ENCODE measurements at places on chromosomes 1 and 21.

- no peak for DNase-seq
Measured at GRCh38 chr1:59502009-59502691, 205.3 kb downstream of the FGGY start.

DNA sequence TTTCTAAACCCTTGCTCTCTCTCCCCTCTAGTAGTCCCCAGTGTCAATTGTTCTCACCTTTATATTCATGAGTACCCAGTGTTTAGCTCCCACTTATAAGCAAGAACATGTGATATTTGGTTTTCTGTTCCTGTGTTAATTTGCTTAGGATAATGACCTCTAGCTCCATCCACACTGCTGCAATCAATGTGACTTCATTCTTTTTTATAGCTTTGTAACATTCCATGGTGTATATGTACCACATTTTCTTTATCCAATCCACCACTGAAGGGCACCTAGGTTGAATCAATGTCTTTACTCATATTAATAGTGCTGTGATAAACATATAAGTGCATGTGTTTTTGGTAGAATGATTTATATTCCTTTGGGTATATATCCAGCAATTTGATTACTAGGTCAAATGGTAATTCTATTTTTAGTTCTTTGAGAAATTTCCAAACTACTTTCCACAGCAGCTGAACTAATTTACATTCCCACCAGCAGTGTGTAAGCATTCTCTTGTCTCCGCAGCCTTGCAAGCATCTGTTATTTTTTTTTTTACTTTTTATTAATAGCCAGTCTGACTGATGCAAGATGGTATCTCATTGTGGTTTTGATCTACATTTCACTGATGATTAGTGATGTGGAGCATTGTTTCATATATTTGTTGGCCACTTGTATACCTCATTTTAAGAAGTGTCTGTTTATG is 277.8 kb downstream of the LTN1 start:
- no peak for DNase-seq

GRCh38 chr1:24642481-24643362 is at the start of gene SRRM1:
SRRM1 (plus strand) TSS chr1:24643302; CDS start chr1:24643327, 25 bp downstream.
- peak; percentile 99 for DNase-seq

GRCh38 chr21:44444286-44444931 is 10.9 kb upstream of the LRRC3 start:
- DNase-seq: no peak

- no peak for DNase-seq
Measured at GRCh38 chr1:10042746-10043145, 10.0 kb downstream of the UBE4B start.

- peak; percentile 61 for DNase-seq
Measured at GRCh38 chr21:21101911-21102310, 103.7 kb downstream of the NCAM2 start.

- no peak for DNase-seq
Measured at GRCh38 chr1:8796812-8797211, 20.6 kb downstream of the RERE start.

DNA sequence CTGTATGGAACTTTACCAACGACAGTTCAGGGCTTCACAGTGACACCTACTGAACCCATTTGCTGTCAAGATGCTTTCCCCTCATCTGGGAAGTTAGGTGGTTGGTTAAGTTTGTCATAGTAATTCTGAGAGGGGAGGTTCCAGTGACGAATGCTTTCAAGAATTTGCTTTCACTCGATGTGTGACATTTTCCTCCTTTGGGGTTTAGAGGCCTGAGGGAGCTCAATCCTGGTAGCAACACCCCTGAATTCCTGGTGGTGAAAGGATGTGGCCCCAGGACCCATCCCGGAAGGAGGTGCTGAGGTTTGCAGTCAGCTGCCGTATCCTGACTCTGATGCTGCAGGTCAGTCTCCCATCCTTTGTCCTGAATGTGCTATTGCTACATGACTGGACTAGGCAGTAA is 2.8 kb downstream of the PIGV start:
- no peak for DNase-seq

DNA sequence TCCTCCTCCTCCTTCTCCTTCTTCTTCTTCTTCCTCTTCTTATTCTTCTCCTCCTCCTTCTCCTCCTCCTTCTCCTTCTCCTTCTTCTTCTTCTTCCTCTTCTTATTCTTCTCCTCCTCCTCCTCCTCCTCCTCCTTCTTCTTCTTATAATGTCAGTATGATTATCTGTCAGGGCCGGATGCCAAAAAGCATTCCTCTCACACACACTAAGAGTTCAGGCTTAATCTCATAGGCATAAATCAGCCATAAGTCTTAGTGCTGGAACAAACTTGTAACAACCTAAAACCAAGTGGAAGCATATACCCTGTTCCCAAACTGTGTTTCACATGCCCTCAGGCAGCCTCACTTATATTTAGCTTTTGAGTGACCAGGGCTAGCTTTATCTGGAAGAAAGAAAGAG is 240.3 kb downstream of the LMX1A start:
- DNase-seq: no peak

DNA sequence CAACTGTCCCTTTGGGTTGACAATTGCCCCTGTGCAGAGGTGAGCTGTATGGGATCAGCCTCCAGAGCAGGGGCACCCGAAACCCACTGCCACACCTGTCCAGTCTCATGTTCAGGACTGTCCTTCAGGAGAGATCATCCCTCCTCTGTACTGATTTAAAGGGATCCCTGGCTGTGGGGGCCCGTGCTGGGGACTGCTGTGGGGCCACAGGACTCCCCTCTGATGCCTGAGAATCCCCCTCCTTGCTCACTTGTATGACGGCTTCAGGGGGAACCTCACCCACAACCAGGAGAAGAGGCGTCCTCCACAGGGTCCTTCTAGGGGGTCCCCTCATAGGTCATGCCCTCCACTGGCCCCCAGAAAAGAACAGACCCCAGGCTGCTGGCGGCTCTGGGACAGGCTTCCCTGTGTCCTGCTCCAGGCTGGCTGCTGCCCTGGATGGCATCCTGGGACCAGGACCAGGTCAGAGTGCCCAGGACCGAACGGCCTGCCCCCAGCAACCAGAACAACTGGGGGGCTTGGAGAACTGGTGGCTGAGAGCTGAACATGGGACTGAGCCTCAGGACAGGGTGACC is 77.5 kb upstream of the ACTRT2 start:
- DNase-seq: no peak

DNA sequence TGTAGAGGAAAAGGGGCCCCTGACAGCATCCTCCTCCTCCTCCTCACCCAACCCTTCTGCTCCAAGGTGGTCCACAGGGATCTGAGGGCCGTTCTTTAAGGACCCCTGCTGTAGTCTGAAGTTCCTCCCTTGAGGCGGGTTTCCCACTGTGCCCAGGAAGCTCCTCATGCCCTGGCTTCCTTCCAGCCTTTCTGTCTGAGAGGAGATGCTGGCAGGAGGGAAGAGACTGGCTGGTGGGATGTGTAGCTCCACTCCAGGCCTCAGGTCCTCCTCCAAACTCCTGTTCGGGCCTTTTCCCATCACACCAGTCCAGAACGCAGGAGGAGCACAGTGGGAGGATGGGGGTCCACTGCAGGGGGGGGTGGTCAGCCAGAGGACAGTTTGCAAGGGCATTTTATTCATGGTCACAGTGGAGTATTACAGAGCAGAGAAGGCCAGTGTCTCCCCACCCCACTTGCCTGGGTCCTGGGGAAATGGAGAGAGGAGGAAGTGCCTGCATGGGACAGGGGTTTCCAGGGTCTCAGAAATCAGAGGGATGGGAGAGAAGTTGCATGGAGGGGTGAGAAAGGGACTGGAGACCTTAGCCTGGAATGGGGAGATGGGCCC is 7.8 kb downstream of the ETV3L start:
- no peak for DNase-seq

DNA sequence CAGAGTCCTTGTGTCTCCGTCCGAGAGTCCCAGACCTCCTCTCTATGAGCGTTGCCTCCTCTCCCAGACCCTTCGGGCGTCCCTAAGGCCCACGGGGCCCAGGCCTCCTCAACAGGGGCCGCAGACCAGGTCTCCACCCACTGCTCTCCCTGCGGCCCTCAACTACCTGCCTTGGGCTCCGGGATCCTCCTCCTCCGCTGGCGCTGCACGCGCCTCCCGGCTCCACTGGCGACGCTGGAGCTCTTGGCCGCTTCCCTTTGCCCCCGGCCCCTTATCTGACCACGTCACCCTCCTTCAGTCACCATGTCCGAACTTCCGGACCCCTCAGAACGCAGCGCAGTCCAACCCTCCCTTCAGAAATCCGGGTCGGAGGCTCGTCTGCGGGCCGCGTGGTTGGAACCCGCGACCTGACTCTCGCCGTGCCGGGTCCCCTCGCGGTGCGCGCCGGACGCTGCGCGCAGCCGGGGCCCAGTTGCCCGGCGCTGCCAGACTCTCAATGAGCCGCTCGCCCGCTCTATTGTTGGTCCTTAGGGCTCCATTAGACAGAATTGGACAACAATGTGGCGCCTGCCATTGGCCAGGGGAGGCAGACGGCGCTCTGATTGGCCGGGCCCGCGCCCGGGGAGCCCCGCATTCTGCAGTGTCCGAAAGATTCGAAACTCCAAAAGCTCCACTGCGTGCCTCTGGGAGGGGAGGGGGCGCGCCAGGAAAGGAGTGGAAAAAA is at the start of gene DMRTA2:
Gene DMRTA2 (minus strand): TSS at position 498 of the 724 bp plus-strand sequence. CDS start 1,907 bp downstream, outside the sequence.
- peak; percentile 36 for DNase-seq
